ENCODE measurements at places on chromosomes 13 and 19.
A peak's percentile ranks its signal among the peaks of the same experiment; 100 is the strongest.

- no peak for DNase-seq
Observed at GRCh38 chr19:33402421-33403220, 29.1 kb downstream of the CEBPG start.

- no peak for DNase-seq
Observed at GRCh38 chr13:23963184-23963931, 66.1 kb upstream of the C1QTNF9B start.

- DNase-seq = no peak
Observed at GRCh38 chr13:99484473-99484872, 16.8 kb upstream of the TM9SF2 start.

DNA sequence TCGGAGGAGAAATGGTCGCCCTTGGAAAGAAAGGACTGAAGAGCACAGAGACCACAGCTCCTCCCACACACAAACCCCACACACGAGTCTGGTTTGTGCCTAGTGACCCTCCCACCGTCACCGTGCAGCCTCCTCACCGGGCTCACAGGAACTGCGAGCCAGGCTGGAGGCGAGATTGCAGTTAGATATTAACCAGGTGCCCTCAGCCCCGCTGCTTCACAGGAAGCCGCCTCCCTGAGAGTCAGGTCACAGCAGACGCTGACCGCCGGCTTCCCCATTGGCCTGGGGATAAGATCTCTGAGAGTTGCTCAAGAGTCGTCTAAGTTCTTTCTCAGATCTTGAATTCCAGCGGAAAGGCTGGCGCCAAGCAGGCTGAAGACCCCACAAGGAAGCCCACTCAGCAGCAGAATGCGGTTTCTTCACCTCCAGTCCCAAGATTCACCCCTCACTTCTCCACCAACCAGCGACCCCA, 870 bp downstream of the ZNF44 start:
- peak; percentile 2 for DNase-seq

DNA sequence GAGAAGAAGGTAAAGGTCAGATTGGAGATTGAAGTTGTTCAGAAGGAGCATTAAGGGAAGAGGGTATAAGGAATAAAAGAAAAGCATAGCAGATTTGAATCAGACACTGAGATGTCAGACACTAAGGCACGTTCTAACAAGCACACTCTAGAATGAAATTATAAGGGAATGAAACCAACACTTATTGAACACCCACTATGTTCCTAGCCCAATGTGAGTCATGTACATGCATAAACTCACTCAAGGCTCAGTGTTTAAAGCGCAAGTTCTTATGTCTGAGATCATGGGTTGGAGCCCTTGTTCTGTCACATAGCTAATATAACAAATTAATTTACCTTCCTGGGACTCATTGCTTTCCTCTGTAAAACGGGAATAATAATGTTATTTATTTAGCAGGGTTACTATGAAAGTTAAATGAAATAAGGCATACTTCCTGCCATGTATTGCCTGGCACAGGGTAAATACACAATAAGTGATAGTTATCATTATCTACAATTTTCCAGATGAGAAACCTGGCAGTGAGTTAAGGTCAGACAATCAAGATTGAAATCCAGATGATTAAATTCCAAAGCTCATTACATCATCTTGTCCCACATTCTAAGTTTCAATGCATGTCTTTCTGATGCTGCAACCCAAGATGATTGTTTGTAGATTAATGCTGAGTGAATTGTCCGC, 68.3 kb upstream of the DACH1 start:
- no peak for DNase-seq

DNA sequence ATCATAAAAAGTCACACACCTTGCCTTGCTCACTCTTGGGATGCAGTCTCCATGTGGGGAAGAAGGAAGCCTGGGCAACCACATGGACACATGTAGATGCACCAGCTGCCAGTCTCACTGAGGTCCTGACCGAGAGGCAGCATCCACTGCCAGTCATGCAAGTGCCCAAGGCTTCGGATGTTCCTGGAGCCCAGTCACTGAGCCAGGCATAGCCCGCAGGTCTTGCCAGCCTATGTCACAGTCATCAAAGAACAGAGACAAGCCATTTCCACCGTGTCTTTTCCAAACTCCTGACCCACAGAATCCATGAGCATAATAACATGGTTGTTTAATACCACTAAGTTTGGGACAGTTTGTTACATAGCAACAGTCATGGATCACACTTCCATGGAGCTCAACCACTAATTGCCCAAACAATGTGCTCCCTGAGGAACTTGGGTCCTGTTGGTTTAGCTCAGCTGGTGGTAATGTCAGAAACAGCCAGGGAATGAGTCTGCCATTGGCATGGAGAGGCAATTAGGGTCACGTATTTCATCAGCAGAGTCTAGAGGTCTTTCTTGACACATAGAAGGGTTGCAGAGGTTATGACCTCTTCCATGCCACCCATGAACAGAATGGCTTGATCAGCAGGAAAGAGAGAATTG, 21.5 kb downstream of the STARD13 start:
- no peak for DNase-seq

DNA sequence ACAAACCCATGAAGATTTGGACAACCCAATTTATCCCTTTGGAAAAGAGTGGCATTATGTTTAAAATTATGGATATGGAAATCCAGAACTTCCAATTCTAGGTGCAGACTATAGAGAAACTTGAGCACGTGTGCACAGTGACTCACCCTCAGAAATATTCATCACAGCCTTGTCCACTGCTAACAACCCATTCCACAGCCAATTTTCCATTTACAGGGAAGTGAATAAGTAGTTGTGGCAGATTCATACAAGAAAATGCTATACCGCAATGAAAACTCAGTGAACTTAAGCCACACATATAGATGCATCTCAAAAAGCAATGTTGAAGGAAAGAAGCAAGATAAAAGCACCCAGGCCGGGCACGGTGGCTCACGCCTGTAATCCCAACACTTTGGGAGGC, 133.3 kb downstream of the USP12 start:
- no peak for DNase-seq

- no peak for DNase-seq
Observed at GRCh38 chr19:18321734-18322102, 1.2 kb downstream of the LSM4 start.

- DNase-seq = no peak
Observed at GRCh38 chr19:23908165-23908564, 6.5 kb upstream of the ZNF726 start.

DNA sequence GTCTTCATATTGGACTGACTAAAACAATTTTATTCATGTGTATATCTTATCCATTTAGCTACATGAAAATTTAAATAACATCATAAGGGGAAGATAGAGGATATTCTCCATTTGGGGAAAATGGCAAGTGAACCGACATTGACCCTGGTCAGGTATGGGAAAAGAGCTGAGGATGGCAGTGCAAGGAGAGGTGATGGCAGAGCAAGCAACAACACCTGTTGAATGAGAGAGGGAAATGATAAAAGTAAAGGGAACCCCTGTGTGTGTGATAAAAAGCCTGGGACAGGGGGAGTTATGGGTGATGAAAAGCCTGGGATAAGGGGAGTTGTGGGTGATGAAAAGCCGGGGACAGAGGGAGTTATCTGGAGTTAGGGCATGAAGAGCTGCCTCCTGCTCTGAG, 4.0 kb downstream of the CLC start:
- no peak for DNase-seq

DNA sequence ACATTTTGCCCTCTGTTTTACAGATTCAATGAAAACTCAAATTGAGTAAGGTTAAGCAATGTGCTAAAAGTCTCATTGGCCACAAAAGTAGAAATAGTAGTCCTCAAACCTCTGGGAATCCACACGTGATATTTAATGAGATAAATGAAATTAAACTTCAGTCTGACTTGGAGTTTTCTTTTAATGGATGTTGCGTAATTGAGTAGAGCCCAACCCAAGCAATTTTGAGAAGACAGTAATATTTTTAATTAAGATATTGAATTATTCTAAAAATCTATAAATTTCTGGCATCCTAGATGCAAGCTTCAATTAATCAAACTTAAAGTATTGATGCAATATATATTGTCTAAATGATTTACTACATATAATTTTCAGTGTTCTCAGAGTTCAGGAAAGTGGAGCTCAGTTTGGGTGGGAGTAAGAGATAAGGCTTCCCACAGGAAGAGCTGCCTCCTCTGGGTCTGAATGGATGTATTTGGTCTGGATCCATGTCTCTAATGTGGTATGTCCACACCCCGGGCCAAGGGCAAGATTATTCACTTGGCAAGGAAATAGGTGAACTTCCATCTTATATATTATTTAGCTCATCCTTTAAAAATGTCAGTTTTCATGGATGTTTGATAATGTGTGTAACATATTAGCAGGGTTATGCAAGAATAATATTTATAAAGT, 6.9 kb downstream of the MBNL2 start:
- DNase-seq = no peak

- DNase-seq = no peak
Observed at GRCh38 chr13:67048084-67048820, 181.9 kb downstream of the PCDH9 start.

GRCh38 chr19:39263912-39264305, 4.3 kb upstream of the IFNL2 start:
- DNase-seq = no peak

DNA sequence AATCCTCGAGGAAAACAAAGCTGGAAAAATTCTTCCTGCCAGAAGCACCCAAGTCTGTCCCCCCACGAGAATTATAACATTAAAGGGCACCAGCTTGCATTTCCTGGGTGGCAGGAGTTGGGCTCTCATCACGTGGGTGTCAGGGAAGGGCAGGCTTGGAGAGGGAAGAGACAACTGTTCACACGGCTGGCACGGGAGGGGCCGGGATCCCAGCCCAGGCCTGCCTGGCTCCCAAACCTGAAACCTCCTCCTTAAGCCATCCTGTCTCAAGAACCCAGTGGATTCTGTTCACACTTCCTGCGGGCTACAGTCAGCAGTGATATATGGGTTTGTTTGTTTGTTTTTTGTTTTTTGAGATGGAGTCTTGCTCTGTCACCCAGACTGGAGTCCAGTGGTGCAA, 12.2 kb downstream of the GRIK5 start:
- DNase-seq = no peak

DNA sequence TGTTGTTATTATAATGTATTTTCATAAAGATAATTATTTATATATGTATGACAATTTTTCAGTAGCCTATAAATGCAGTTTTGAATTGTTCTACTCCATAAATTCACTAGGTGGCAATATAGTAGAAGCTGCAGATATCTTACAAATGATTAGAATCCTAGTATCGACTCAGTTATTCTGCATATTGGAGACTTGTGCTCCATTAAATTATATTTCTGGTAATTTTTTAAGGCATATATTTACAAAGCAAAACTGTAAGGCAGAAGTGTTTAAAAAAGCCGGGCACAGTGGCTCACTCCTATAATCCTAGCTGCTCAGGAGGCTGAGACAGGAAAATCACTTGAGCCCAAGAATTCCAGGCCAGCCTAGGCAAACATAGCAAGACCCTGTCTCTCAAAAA, 58.7 kb downstream of the DPY19L3 start:
- DNase-seq = no peak

GRCh38 chr19:15126131-15126910, 19.1 kb downstream of the SYDE1 start:
- no peak for DNase-seq

DNA sequence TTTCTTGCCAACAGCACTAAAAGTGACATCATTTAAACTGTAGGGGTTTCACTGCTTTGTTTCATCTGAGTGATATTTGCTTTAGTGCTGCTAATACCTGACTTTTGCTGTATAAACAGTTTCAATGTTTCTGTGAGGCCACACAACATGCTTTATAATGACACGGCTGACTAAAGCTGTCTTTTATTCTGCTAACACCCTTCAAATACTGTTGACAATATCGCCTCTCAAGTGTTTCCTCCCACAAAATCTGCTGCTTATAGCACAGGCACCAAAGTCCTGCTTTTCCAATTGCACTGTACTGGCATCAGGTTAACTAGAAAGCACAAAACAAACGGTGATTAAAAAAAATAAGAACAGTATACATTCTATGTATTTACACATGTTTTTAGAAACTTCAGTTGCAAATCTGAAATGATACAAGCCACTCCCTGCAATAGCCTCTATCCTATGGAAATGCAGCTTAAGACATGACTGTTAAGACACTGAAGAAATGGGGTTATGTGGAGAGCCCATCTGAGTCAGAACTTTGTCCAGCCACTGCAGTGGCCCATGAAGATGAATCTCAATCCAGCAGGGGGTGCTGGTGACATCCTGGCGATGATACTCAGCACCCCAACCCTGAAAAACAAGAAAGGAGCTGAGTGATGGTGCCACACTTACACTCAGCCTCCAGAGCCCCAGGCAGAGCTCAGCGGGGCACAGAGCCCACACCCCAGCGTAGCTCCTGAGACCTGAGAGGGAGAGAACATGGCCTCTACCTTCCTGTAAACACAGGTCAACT, 29.4 kb downstream of the RFXAP start:
- DNase-seq = no peak

DNA sequence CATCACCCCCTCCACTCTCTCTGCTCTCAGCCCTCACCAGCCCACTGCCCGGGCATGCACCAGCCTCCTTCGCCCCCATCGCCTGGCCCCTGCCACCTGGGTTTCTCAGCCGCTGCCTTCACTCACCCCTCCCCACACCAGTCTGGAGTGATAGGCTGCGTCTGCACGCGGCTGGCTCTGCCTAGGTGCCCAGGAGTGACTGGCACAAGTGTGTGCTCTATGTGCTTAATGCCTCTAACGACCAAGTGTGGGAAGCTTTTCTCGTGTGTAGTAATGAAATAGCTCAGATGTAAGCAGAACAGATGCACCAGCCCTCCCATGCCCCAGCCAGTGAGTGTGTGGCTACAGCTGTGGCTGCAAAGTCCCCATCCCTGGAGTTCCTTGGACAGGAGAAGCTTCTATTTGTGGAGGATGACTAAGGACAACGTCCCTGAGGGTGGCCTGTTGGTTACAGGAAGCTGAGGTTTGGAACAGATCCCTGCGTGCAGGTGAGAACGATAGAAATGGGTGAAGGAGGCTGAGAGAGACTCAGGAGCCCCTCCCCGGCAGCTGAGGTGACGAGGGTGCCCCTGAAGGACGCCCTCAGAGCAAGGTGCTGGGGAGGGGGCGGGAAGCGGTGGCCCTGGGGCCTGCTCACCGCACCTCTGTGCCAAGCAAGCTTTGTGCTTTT, 35.6 kb downstream of the ATP11A start:
- no peak for DNase-seq

GRCh38 chr13:27415116-27415515, 9.3 kb upstream of the GTF3A start:
- no peak for DNase-seq

- no peak for DNase-seq
Observed at GRCh38 chr19:13825489-13826441, 30.5 kb downstream of the ZSWIM4 start.

- no peak for DNase-seq
Observed at GRCh38 chr13:63041640-63042414, 1626.2 kb upstream of the PCDH20 start.

DNA sequence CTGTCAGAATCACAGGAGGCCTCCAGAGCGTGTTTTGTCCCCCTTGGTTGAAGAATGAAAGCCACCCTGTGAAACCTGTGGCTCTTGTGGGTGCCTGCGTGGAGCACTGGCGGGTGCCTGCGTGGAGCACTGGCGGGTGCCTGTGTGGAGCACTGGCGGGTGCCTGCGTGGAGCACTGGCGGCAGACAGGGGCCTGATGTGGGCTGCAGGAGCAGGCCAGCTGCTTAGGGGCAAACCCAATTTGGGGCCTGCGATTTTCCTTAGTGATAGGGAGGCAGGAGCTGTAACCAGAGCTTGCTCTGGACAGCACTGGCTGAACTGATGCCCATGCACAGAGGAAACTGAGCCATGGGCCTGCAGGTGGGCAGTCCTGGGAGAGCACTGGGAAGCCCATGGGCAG, 24.3 kb downstream of the ARHGEF7 start:
- DNase-seq = no peak

- DNase-seq = no peak
Observed at GRCh38 chr19:37551129-37551993, 43.2 kb downstream of the ZNF571 start.

Measured in hippocampal formation (tissue), 2 donors.